ENCODE measurements at places on chromosomes 16 and 17. TPM values are rescaled to one million over a fixed set of nuclear protein-coding genes. Genes with fewer than 3 reads are reported as not detected.

The CTRB2 gene
- not detected for total RNA-seq

DNA sequence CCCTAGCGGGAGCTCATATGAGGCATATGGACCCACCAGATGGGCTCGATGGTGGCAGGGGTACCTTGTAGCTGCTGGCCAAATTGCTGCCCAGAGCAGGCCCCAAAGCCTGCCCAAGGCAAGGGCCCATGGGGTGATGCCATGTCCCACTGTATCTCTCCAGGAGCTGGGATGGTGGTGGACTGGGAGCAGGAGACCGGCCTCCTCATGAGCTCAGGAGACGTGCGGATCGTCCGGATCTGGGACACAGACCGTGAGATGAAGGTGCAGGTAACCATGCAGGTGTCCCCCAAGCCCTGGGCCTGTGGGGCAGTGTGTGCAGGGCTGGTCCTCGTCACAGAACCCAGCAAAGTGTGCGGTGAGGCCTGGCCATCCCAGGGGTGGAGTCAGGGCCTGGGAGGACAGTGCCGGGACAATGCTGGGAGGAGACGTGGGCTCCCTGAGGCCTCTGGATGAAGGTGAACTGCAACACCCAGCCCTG is 34.1 kb upstream of the CHMP6 start:
- peaks cover 4% of the 10 kb centered on the region for H3K36me3 ChIP-seq
- H3K4me1 ChIP-seq, result peaks cover 24% of the 10 kb centered on the region
- no peaks in the 10 kb centered on the region for H3K27me3 ChIP-seq
- no peak overlapping the region for H3K4me3 ChIP-seq

The PRSS36 gene
- not detected for total RNA-seq

DNA sequence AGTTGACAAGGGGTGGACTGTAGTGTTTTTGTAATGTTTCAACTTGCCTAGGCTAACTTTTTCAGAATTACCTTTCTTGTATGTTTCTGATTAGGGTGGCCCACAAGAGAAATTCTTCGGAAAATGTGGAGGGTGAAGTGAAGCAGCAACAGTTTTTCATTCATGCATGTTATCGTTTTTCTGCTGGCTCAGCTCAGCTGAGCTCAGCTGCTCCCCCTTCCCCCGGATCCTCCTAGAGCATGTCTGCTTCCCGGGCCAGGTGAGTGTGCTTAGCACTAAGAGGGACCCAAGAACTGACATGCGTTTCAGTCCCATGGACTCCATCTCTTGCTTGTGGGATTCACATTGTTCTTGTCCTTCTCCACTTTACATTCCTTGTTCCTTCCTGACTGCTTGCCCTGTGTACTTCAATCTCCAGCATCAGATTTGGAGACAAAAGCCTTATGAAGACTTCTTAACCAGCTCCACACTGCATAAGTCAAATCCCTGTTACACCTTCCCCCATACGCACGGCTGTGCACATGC is 33.6 kb downstream of the SCPEP1 start:
- no peak overlapping the region for H3K4me3 ChIP-seq
- H3K27me3 ChIP-seq, result peaks cover 11% of the 10 kb centered on the region
- peaks cover 6% of the 10 kb centered on the region for H3K4me1 ChIP-seq
- DNase-seq, result no peak
- H3K27ac ChIP-seq, result no peak overlapping the region
- no peaks in the 10 kb centered on the region for H3K36me3 ChIP-seq

The CD7 gene
- total RNA-seq, result not detected

DNA sequence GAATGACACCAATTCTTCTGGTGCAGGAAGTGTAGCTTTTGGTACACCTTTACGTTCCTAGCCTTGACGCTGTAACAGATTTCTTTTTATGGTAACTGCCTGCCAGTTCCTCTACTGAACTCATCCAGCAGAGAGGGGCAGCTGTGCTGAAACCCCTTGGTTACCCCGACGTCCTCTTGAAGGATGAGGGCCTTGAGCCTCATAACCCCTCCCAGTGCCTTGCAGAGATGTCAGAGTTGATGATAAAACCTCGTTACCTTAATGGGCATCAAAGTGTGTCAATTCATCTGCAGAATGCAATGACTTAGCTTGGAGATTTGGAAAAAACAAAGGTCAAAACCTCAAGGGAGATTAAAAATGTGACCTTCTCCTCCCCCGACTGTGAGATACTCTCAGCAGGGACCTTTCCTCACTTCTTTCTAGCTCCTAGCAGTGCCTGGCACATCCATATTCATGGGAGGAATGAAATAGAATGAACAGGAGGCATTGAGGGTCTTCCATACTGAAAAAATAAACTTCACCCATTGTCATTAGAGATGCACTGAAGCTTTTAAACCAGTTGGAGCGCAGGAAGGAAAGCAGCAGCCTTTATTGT is 69.2 kb downstream of the SDR42E1 start:
- peaks cover 16% of the 10 kb centered on the region for H3K4me1 ChIP-seq
- H3K36me3 ChIP-seq, result no peaks in the 10 kb centered on the region
- H3K27me3 ChIP-seq, result peaks cover 27% of the 10 kb centered on the region
- no peak overlapping the region for H3K4me3 ChIP-seq

GRCh38 chr17:55668312-55668920 is 54.2 kb downstream of the TMEM100 start:
- H3K27me3 ChIP-seq, result peaks cover 17% of the 10 kb centered on the region
- H3K27ac ChIP-seq, result peak overlapping the region; percentile 53
- H3K4me1 ChIP-seq, result peaks cover 6% of the 10 kb centered on the region
- H3K4me3 ChIP-seq, result no peak overlapping the region
- no peak for DNase-seq

The CES5A gene
- total RNA-seq, result not detected
